Skin of body (tissue), 3 donors: ENCODE measurements at places on chromosomes 2 and 18. TPM values are rescaled to one million over a fixed set of nuclear protein-coding genes. Genes with fewer than 3 reads are reported as not detected.

The PLEKHH2 gene
- 39.3 TPM for total RNA-seq

The SELENOI gene
- 30.0 TPM for total RNA-seq

The ANKRD36 gene
- total RNA-seq, result 73.3 TPM

The SERPINB2 gene
- 153 TPM for total RNA-seq

The DPP10 gene
- total RNA-seq, result 1.1 TPM

The RASGRP3 gene
- 22.2 TPM for total RNA-seq

The STPG4 gene
- total RNA-seq, result not detected

The MREG gene
- total RNA-seq, result 8.1 TPM

The DOK6 gene
- total RNA-seq, result 7.0 TPM

The CLEC4F gene
- 0.10 TPM for total RNA-seq

The ERCC3 gene
- 30.6 TPM for total RNA-seq

The TRIM54 gene
- total RNA-seq, result 6.0 TPM

The SIX2 gene
- total RNA-seq, result 0.39 TPM

The CRYBA2 gene
- not detected for total RNA-seq

The PRSS56 gene
- not detected for total RNA-seq

The SLC4A3 gene
- total RNA-seq, result 2.5 TPM
